Heart right ventricle (tissue), 16 donors: ENCODE measurements at places on chromosomes 4 and X. TPM values are rescaled to one million over a fixed set of nuclear protein-coding genes. Genes with fewer than 3 reads are reported as not detected.

DNA sequence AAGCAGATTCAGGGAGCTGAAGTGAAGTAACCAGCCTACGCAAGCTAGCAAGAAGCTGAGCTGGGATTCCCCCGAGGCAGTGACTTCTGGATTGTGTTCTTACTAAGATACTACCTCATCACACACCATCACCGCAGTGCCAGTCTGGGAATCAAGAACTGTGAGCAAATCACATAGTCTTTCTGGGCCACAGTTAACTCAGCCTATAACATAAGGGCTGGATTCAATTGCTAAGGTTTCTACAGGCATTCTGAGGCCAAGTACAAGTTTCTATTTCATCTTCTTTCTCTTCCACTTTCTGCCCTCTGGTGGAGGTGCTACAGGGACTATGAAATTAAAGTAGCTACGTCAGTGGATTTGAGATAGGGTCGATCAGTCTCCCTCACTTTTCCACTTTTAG, 1.4 kb upstream of the CORIN start:
- DNase-seq = no peak

DNA sequence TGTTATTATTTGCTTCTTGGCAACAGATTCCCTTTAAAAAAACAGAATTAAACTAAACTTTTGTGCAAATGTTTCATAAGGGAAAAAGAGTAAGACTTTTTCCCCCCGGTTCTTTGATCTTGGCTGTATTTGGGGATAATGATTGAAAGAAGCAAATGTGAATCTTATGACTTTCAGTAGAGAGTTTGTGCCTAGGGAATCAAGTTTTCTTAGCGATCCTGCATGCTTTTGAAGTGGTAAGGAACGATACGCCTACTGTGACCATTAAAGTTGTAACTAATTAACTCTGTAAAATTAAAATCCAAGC, 9.0 kb downstream of the ATP10D start:
- no peak for DNase-seq

DNA sequence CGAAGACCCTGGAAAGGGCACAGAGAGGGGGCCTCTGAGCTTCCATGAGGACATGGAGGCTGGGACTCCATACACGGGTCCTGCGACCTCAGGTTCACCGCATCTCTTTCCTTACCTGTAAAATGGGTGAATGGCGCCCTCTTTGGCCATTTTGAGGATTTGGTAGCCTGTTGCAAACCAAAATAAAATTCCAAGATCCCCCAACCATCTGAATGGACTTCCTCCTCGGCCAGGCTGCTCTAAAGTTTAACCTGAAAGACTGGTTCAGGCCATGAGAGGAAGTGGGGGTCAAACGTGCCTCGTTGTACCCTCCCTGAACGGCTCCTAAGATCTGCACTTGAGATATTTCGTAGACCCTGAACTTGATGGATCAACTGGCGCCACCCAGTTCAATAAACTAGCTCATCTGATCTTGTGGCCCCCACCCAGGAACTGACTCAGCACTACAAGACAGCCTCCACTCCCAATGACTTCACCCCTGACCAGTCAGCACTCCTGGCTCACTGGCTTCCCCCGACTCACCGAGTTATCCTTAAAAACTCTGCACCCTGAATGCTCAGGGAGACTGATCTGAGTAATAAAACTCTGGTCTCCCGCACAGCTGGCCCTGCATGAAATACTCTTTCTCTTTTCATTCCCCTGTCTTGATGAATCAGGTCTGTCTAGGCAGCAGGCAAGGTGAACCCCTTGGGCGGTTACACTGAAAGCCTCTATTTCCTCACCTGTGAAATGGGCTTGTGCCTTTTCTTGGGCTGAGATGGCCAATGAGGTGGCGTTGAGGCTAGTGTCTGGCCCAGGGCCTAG, 32.9 kb upstream of the GPR78 start:
- no peak for DNase-seq

- DNase-seq = peak; percentile 19
Observed at GRCh38 chr4:98626350-98626749, 32.1 kb downstream of the TSPAN5 start.

Gene KCNE5
- total RNA-seq = not detected
